ENCODE measurements at places on chromosomes 2 and 18.
A peak's percentile ranks its signal among the peaks of the same experiment; 100 is the strongest.

GRCh38 chr2:108960006-108960405 is 29.0 kb downstream of the EDAR start:
- H3K36me3 ChIP-seq, result no peaks in the 10 kb centered on the region
- H3K4me3 ChIP-seq, result peak overlapping the region; percentile 64
- H3K27ac ChIP-seq, result peak overlapping the region; percentile 63
- peaks cover 48% of the 10 kb centered on the region for H3K4me1 ChIP-seq

DNA sequence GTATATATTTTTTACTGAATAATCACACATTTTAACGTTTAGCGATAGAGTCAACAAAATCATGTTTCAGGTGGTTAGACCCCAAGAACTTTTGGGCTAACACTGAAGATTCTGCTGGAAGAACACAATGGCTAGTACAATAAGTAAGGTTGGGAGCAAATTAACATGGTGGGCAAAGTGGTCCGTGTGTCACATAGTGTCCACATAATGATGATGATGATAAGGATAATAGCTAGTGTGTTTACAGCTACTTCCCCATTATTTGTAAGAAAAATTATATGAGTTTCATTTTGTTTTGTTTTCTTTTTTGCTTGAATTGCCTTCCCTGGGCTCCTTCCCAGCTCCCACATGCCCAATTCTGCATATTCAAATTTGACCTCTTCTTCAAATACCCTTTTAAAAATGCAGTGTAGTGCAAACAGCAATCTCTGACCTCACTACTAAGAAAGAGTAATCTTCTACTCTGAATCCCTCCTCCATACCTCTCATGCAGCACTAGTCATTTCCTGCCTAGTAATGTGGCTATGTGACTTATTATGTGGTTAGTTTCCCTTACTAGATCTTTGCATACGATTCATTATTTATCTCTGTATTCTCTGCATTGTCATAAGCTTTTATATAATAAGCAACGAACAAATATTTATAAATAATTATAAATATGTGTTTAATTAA is 16.9 kb upstream of the VPS54 start:
- no peak for DNase-seq
- peak overlapping the region; percentile 64 for H3K27ac ChIP-seq
- no peaks in the 10 kb centered on the region for H3K27me3 ChIP-seq
- no peaks in the 10 kb centered on the region for H3K36me3 ChIP-seq
- H3K4me3 ChIP-seq, result peak overlapping the region; percentile 58
- H3K4me1 ChIP-seq, result peaks cover 48% of the 10 kb centered on the region

- DNase-seq, result no peak
- no peak overlapping the region for H3K4me3 ChIP-seq
- peaks cover 5% of the 10 kb centered on the region for H3K27me3 ChIP-seq
- H3K27ac ChIP-seq, result no peak overlapping the region
These were observed 23.4 kb upstream of the GMPPA start for GRCh38 chr2:219475278-219475677.

- no peaks in the 10 kb centered on the region for H3K36me3 ChIP-seq
- no peak for DNase-seq
- no peaks in the 10 kb centered on the region for H3K27me3 ChIP-seq
- H3K27ac ChIP-seq, result no peak overlapping the region
- no peaks in the 10 kb centered on the region for H3K4me1 ChIP-seq
These were observed 51.8 kb upstream of the GPR17 start for GRCh38 chr2:127594116-127594591.

DNA sequence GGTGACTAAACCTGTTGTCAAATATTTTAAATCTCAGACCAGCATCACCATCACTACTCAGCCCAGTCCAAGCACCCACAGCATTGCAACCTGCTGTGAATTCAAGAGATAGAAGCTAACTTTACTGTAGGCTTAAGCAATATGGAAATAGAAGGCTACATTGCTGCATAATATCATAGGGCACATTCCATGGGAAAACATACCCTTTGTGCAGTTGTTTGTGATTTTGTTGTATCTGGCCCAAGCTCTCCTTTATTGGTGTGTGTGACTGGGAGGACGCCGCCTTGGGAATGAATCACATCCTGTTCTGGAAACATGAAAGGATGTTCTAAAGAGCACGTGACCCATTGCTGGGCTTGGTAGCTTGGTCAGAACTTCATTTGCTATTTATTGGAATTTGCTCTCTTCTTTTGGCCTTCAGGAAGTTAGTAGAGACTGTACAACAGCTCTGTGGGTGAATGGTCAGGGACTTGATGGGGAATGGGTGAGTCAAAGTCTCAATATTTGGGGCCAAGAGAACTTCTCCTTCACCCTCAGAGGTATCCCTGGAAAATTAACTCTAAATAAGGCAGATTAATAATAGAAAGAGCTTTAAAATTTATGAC is 106.8 kb upstream of the SERPINE2 start:
- no peak for DNase-seq
- H3K27ac ChIP-seq, result no peak overlapping the region
- peaks cover 19% of the 10 kb centered on the region for H3K27me3 ChIP-seq
- no peak overlapping the region for H3K4me3 ChIP-seq

DNA sequence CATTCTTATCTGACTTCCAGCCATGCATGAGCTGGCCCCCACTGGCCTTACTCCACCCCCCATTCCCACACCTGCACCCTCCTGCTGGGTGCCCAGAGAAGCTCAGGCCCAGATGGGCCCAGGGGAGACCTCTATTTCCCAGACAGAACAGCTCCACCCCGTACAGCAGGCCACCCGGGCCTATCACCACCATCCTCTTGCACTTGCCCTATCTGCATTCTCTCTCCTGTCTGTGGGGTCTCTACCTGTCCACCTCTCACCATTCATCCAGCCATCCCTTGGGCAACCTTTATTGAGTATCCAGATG is 25.3 kb upstream of the TNS1 start:
- H3K27me3 ChIP-seq, result no peaks in the 10 kb centered on the region
- no peak overlapping the region for H3K27ac ChIP-seq
- no peaks in the 10 kb centered on the region for H3K4me1 ChIP-seq
- DNase-seq, result peak; percentile 7
- no peaks in the 10 kb centered on the region for H3K36me3 ChIP-seq

GRCh38 chr2:234310166-234310565 is 186.7 kb downstream of the ARL4C start:
- H3K27ac ChIP-seq, result peak overlapping the region; percentile 37
- H3K27me3 ChIP-seq, result no peaks in the 10 kb centered on the region
- H3K4me3 ChIP-seq, result no peak overlapping the region

DNA sequence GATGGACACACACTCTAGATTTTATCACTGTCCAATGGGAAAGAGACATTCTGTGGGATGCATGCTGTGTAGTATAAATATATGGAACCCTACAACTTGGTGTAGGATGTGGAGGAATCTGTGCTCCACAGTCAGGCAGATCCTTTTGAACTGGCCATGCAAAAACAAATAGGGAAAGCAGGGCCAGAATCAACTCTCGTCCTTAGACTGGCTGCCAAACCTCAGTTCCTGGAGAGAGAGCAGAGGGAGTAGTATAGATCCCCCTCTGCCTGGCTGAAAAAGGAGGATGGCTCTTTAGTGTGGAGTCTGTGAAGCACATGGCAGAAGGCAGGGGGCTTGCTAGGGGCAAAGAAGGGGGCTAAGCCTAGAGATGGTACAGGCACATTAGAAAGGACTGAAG is 84.7 kb downstream of the LYPD6 start:
- no peak for DNase-seq
- no peaks in the 10 kb centered on the region for H3K27me3 ChIP-seq
- no peaks in the 10 kb centered on the region for H3K36me3 ChIP-seq

DNA sequence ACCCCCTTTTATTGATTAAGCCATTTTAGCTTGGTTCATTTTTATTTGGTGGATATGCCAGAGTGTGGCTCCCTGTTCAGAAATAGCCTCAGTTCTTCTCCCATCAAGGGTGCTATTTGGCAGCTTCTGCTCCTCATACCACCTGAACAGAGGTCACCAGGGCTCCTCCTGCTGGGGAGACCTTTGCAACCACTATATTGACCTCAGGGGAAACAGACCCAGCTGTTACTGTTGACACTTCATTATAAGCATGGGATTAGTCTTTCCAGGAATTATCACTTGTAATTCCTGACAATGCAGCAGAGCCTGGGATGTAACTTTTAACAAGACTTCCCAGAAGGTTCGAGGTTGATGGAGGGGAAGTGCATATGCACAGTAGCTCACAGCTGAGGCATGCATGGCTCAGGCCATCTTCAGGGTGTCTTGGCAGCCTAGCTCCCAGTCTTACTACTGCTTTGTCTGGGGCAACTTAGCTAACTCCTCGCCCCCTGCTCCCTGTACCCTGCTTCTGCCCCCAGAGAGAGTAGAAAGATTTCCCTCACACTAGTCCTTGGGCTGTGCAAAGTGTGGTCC is 239.4 kb upstream of the SPRED2 start:
- H3K27me3 ChIP-seq, result peaks cover 15% of the 10 kb centered on the region
- H3K27ac ChIP-seq, result no peak overlapping the region
- DNase-seq, result no peak
- no peaks in the 10 kb centered on the region for H3K36me3 ChIP-seq

Data from naive thymus-derived CD8-positive, alpha-beta T cell (primary cell).